ENCODE measurements at places on chromosomes 5 and 9.
A peak's percentile ranks its signal among the peaks of the same experiment; 100 is the strongest.

GRCh38 chr9:100473276-100474081 lies 530 bp downstream of the TMEFF1 start:
- peak; percentile 10 for DNase-seq

- no peak for DNase-seq
These were observed 66.5 kb upstream of the TGFBR1 start for GRCh38 chr9:99038484-99038820.

GRCh38 chr9:18707489-18708205 lies 233.7 kb downstream of the ADAMTSL1 start:
- no peak for DNase-seq

DNA sequence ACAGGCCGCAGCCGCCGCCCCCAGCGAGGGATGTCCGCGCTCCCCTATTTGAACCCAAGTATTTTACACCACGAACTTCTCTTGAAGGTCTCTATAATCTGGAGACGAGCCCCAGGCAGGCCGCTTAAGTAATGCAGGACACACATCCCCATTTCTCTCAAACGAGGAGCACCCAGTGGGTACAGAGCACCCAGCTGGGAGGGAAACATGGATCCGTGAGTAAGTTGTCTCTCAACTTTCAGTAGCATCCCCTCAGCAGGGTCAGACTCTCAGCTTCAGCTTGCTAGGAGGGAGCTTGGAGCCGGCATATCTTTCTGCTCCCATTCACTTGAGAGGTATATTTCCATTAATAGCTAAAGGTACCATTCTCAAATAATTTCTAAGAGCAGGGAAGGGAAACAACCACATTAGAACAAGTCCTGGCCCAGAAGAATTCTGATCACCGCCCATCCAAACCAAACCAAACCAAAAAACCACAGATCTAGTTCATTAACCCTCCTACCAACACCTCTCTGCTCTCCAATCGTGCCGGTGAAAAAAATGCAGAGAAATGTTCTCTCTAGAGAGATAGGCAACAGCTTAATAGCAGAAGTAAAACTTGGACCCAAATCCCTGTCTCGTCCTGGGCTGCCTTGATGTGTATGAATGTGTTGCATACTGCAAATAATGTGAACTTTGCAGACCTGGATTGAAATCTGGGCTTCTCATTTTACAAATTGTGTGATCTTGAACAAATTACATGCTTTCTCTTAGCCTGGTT lies 910 bp downstream of the TDRD7 start:
- DNase-seq, result peak; percentile 44

DNA sequence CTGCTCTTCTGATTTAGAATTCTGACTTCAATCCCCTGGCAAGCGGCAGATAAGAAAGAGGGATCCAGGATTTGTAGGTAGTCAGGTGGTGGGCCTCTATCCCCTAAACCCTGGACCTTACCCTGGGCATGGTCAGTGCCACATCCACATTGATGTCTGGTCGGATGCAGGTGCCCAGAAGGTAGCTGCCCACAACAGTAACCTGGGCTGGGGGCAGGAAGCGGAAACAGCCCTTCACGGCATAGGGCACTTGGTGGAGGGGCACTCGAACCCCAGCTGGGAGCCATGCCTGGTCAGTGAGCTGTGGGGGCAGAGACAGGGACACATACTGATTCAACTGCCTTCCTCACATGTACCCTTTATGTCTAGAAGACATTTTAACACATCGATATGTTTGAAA lies 3.8 kb downstream of the NOL6 start:
- no peak for DNase-seq

DNA sequence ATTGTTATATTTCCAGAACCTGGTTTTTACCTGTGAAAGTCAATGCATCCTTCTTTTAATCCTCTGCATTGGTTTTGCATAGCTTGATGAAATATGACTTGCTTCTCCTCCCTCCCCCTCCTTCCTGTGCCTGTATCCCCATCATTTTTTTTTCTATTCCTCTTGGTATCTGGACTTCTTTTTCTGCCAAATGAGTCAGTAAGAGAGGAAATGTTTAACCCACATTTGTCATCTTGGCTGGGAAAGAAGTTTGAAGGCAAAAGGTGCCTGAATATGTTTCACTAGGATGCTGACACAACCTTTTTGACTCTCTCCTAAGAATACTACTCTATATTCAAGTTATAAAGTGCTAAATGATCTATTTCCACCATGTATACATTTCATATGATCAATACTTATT lies 35.5 kb upstream of the CDKN2B start:
- no peak for DNase-seq

DNA sequence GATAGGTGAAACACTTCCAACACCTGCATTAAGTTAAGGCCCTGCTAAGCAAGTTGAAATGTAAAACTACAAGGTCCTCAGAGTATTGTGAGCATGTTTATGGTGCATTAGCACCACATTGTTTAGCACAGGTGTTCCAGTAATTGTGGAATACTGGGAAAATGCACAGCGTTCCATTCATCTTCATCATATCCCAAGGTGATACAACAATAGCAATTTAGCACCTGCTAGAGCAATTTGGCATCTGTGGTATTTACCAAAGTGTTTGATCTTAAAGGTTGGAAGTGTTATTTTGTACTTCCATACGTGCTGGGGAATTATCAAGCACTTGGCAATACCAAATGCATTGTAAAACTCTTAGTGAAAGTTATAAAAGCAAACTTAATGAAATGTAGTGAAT lies 266.8 kb downstream of the CYLC2 start:
- DNase-seq, result no peak

- no peak for DNase-seq
These were observed 13.5 kb downstream of the TRPM6 start for GRCh38 chr9:74874220-74874619.

GRCh38 chr5:73726071-73726470 lies 100.1 kb downstream of the ARHGEF28 start:
- DNase-seq, result no peak

DNA sequence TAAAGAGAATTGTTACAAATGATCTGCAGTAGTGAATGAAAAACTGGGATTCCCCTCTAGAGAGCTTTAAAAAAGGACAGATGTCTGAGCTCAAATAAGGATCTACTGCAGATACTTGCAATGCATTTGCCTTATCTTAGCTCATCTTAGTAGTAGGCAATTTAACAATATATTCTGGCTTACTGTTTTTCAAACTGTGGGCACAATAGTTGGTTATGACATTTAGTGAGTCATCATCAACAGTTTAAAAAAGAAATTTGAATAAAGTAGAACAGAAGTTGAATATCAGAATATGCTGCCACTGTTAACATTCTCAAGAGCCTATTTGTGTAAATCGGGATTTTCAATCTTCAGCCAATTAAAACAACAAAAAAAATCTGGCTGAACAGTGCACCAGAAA lies 6.7 kb upstream of the CAST start:
- no peak for DNase-seq

DNA sequence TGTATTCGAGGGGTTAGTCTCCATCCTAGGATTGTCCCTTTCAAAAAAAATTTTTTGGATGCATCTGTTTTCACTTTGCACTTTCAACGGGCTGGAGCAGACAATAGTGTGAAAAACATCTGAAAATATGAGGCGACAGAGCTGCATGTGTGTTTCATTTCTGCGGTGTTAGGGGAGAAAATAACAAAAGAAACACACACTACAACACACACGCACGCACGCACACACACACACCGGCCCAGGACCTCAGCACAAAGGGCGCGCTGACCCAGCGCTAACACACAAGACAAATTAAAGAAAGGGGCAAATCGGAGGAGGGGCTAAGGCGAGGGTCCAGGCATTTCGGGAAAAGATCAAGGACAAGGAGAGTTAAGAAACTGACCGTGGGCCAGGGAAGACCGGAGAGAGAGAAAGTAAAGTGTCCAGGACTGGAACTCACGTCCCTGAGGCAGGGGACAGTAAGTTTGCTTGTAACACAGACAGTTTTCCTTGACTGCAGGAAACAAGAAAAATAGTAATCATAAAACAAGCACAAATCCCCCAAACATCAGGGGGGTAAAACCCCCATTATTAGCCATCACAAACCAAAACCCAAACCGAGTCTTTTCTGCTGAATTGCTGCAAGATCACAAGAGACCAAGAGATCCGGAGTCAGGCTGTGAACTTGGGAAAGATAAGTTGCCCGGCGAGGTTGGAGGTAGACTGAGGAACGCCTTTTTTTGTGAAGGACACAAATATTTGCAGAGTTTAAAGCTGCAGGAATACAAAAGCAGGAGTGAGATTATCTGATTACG lies 302.1 kb downstream of the PARP8 start:
- DNase-seq, result no peak

GRCh38 chr5:35476797-35477196 lies 140.9 kb upstream of the SPEF2 start:
- DNase-seq, result no peak

DNA sequence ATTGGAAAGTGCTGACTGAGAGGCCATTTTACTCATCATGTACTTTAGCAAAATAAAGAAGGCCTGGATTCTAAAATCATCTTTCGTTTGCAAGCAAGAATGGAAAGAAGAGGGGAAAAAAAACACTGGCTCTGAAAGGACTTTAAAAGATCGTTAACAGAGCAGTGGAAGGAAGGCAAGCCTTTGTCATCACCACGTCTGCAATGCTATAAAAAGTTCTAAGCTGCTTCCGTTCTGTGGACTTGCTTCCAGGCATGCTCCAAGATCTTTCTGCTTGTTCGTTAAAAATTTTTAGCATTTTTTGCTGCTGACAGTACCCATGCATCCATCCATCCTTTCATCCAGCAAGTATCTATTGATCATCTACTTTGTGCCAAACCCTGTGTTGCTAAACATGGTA lies 226.5 kb downstream of the GABBR2 start:
- DNase-seq, result no peak

- DNase-seq, result no peak
These were observed 9.0 kb upstream of the MEGF10 start for GRCh38 chr5:127281609-127282008.

- DNase-seq, result no peak
These were observed 28.3 kb downstream of the TCF7 start for GRCh38 chr5:134142806-134143205.

- DNase-seq, result no peak
These were observed 241.7 kb downstream of the DOCK8 start for GRCh38 chr9:456365-456764.

DNA sequence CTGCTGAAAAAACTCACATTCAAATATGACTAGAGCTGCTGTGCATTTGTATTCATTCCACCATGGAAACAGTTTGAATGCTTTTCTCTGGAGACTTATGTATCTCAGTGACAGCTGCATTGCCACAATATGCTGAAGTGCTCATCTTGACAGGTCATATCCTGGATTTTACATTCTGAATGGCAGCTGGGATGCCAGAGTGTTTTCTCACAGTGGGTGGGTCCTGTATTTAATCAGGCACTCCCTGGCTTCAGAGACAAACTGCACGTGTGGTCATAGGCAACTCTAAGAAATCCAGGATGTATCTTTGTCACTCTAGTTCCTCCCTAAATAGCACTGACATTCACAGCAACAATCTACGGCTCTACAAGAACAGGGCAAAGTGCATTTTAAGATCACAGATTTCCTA lies 75.6 kb downstream of the ST8SIA4 start:
- DNase-seq, result no peak

GRCh38 chr9:106954974-106955850 lies 92.2 kb downstream of the ZNF462 start:
- DNase-seq, result no peak

GRCh38 chr9:76451234-76451633 lies 7.7 kb upstream of the GCNT1 start:
- no peak for DNase-seq

DNA sequence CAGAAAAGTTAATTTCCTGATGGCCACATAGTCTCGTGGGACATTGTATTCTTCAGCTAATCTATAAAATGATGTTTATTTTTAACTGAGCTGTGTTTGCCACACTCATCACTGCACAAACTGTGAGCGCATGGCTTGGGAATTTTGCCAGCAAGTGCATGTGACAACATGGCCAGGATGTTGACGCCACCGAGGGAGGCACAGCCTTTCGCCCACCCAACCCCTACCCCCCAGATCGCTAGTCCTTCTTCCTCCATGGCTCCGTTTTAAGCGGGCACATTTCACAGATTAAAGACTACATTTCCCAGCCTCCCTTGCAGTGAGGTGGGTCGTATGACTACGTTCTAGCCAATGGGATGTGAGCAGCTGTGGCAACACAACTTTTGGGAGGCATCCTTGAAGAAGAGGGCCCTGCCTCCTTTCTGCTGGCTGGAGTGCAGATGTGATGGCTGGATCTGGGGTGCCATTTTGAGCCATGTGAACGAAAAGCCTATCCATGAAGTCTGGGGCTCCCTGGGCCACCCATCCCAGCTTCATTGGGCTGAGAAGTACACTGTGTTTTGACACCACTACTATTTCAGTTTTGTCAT lies 7.9 kb downstream of the NRARP start:
- DNase-seq, result no peak

DNA sequence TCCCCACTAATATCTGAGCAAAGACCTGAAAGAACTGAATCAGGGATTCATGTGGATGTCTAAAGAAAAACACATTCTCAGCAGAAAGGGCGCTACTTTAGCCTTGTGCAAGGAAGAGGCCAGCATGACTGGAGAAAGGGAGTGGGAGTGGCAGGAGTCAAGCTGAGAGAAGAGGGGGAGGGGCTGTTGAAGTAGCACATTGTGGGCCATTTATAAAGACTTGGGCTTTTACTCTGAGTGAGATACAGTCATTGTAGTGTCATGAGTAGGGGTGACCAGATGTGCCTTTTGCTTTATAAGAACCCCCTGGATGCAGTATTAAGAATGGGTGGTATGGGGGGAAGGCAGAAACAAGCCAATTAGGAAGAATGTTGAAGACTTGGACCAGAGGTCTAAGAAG lies 452.8 kb downstream of the ENC1 start:
- DNase-seq, result no peak

GRCh38 chr9:120343416-120343815 lies 236.6 kb downstream of the CDK5RAP2 start:
- DNase-seq, result no peak

DNA sequence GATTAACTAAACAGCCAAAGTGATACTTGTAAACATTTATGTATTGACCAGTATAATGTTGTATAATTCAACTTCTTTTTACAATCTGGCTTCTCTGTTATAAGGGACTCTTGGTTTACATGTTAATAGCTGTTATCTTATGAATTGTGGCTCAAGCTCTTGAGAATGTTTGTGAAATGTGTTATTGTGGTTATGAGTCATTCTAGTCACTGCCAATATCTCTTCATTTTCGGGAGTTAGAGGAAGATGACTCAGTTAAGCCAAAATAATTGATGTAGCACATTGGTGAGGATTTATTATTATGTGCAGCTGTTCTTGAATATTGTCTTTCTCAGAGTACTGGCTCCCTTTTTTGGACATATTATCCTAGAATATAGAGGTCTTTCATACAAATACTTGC lies 655.2 kb upstream of the RIOK2 start:
- no peak for DNase-seq

DNA sequence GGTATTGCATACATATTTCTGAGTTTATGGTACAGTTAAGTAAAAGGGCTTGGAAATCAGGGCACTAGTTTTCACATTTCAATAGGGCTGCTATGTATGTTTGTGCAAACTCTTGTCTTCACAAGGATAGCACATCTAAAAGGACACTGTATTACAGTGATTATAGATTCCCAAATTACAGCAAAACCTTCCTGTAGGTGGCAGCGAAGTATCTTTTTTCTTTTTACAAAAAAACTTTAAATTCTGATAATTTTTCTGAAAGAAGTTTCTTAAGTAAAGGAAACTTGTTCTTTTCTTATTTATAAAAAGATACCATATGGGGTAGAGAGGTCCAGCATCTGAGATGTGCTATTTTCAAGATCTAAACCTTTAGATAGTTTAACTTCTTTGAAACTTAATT lies 337.8 kb downstream of the PTPRD start:
- DNase-seq, result no peak

- DNase-seq, result no peak
These were observed 154.8 kb upstream of the LHFPL2 start for GRCh38 chr5:78803353-78803752.

Data from CD4-positive, alpha-beta T cell treated with Interleukin-12 subunit alpha and Interleukin-12 subunit beta, for 1 hour (primary cell).